ENCODE measurements at places on chromosomes 16 and 17.

DNA sequence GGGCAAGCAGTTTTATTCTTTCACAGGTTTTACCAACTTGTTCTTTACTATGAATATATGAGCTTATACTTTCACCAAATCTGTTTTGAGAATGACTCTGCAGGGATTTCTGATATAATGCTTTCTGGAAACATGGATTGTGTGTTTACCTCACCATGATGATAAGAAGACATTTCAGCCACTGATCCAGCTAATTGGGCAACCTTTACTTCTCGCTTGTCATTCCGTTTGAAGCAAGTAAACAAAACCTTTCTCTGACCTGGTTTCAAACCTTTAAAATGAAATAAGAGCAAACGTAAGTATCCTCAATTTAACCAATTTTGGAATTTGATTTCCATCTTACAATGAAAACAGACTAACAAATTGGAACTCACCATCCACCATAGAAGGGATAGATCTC lies 13.7 kb downstream of the TOP2A start:
- no peak for DNase-seq

DNA sequence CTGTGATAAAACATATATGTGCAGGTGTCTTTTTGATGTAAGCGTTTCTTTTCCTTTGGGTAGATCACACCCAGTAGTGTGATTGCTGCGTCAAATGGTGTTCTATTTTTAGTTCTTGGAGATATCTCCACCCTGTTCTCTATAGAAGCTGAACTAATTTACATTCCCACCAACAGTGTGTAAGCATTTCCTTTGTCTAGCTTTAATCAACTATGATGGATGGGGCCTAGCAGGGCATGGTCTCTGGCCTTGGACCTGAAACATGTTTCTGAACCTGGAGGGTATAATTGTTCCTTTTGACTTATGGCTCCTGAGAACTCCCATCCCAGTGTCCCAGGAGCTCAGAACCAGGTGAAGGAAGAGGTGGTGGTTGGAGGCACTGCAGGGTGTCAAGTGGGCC lies 93.9 kb downstream of the HAPSTR1 start:
- DNase-seq: no peak

DNA sequence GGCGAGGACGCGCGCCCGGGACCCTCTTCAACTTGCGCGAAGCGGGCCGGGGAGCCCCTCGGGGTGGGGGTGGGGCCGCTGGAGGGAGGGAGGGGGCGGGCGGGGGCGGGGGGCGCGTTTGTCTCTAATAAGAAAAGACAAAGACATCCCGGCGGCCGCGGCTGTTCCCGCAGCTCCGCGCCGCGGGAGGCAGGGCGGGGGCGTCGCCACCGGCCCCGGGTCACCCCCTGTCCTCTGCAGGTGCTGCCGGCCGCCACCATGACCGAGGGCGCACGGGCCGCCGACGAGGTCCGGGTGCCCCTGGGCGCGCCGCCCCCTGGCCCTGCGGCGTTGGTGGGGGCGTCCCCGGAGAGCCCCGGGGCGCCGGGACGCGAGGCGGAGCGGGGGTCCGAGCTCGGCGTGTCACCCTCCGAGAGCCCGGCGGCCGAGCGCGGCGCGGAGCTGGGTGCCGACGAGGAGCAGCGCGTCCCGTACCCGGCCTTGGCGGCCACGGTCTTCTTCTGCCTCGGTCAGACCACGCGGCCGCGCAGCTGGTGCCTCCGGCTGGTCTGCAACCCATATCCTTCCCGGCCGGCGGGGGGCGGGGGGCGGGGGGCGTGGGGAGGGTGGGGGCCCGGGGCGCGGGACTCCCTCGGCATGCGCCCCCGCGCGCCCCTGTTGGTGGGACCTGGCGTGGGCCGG lies 714 bp downstream of the CACNA1H start:
- DNase-seq: no peak

GRCh38 chr16:83900571-83900970 lies 1.7 kb downstream of the MLYCD start:
- DNase-seq: peak; percentile 90

DNA sequence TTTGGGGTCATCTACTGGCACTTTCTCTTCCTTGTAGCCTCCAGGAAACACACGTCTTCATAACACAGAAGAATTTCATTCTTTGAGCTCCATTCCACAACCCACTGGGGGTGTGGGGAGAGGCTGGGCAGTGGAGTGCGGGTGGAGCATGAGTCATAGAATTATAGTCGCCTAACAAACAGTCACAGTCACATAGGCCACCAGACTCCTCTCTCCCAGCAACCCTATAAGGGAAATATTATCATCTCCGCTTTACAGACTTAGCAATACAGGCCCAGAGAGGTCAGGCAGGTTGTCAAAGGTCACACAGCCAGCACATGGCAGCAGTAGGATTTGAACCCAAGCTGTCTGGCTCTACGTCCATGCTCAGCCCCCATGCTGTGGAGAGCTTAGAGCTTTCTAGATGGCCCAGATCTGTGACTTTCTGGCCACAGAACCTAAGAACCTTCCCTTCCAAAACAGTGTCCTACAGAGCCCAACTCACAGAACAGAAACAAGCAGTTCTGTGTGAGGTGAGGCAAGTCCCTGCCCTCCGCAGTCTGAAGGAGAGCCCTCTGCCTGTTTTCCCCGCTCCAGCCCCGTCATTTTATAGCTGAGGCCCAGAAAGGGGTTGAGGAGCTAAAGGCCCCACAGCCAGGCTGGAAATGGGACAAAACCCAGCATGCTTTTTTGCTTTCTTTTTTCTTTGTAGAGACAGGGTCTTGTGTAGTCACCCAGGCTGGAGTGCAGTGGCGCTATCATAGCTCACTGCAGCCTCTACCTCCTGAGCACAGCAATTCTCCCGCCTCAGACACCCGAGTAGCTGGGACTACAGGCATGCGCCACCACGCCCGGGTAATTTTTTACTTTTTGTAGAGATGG lies 10.7 kb upstream of the LITAF start:
- peak; percentile 81 for DNase-seq

All from kidney tubule cell (primary cell).